ENCODE measurements at places on chromosomes 4 and X. TPM values are rescaled to one million over a fixed set of nuclear protein-coding genes. Genes with fewer than 3 reads are reported as not detected.

COL25A1 gene
- total RNA-seq, result not detected

SAGE1 gene
- total RNA-seq, result not detected

S100P gene
- not detected for total RNA-seq

GABRG1 gene
- not detected for total RNA-seq

CACNA1F gene
- not detected for total RNA-seq

ITIH6 gene
- not detected for total RNA-seq

C4orf50 gene
- not detected for total RNA-seq

UBL4A gene
- total RNA-seq, result 65.8 TPM

ZNF157 gene
- 0.17 TPM for total RNA-seq

CFI gene
- total RNA-seq, result 356 TPM

RADX gene
- 5.0 TPM for total RNA-seq

CTAG2 gene
- total RNA-seq, result not detected

AKAP4 gene
- total RNA-seq, result not detected

GRCh38 chr4:113584407-113585150 is 177.0 kb downstream of the CAMK2D start:
- DNase-seq, result peak; percentile 32

DNA sequence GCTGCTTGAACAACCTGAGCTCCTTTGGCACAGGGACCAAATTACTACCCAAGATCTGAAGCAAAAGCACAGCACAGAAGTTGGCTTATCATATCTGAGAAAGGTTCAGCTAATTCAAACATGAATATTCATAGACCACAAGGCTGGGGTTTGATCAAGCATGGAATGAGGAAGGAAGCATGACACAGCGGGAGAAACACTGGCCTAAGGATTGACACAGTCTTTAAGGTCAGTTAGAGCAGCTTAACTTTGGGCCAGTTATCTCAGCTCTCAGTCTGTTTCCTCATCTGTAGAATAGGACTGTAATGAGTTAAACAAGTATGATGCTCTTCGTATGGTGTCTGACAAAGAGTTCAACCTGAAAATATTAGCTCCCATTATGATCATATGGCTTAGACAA is 88.5 kb upstream of the CBR4 start:
- peak; percentile 73 for DNase-seq

DNA sequence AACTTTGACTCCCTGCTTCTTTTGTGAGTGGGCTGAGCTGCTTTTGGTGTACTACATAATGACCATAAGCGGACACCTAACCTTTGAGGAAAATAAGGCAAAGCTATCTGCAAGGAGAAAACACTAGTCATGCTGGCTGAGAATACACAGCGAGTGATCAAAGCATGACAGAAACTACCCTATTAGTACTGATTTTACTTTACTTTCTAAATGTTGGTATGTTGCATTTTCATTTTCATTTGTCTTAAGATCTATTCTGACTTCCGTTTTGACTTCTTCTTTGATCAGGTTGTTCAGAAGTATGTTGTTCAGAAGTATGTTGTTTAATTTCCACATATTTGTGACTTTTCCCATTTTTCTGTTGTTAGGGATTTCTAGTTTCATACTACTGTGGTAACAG is 361.1 kb downstream of the TRAM1L1 start:
- DNase-seq, result no peak

DNA sequence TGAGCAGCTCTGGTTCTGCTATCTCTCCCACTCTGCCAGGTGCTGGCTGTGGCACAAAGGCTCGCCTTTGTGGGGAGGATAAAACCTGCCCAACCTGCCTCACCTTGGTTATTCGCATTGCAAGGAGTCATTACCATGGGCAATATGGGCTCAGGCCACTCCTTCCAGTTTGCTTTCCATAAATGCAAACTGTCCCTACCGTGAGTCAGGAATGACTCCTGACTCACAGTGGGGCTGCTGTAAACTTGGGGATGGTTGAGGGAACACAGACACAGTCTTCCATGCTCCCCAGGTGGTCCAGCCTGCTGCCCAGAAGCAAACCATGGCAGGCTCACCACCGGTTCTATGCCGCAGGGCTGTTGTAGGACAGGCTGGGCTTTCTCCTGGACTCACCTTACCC is 36.1 kb downstream of the COQ2 start:
- peak; percentile 32 for DNase-seq

DNA sequence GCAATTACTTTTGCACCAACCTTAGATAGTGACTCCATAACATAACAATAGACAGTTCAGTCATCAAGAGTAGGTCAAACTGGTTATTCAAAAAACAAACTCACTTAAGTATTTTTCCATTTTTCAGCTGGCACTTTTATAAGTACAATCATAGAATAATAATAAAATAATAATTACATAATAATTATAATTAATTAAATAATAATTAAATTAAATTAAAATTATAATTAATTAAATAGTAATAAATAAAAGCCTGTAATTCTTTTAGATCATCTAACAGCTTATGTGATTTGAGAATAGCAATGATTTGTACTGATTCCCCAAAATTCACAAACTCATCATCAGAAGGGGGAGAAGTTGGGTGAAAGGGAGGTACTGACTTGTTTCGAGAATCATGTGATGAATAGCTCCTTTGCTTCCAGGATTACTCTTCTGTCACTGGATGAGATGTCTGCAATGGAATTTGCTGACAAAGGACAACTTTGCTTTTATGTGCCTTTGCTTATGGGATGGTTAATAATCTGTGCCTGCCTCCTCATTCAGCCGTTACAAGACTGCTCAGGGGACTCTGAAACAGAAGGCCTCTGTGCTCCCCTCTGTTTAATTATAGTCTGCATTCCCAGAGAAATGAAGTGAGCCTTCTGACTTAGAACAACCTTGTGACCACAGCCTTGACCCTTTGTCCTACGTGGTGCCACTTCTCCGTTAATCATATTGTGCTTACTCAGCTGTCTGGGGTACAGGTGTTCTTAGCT is 104.8 kb upstream of the ENPEP start:
- DNase-seq, result peak; percentile 94

- DNase-seq, result no peak
Measured at GRCh38 chrX:18353931-18354368, 538 bp downstream of the SCML2 start.

DNA sequence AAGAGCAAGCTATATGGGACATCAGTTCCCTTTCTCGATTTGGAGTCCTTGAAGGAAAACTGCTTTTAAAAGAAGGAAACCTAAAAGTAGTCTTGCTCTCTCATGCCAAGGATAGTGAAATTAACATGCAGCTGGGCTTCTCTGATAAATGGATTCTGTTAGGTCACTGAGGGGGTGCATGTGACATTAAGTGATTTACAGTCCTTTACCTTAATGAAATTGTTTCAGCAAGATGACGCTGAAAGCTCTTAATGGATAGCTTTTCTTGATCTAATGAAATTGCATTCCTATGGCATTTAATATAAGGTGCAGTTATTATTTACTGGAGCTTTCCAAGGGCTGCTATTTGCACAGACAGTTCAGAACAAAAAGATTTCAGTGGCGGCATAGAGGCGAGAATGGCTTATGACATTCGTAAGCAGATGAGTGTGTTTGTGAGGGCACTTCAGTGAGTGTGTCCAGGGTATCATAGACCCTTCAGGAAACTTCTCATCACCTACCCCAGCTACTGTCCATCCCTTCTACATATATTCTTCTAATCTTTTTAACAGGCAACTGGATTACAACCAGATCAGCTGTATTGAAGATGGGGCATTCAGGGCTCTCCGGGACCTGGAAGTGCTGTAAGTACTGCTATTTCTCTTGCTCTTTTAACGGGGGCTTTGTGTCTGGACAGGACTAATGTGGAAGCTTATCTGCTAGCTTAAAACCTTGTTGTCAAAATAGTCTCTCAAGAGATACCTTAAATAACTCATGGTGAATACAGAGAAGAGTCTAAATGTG is 219.9 kb upstream of the PACRGL start:
- DNase-seq, result no peak

DNA sequence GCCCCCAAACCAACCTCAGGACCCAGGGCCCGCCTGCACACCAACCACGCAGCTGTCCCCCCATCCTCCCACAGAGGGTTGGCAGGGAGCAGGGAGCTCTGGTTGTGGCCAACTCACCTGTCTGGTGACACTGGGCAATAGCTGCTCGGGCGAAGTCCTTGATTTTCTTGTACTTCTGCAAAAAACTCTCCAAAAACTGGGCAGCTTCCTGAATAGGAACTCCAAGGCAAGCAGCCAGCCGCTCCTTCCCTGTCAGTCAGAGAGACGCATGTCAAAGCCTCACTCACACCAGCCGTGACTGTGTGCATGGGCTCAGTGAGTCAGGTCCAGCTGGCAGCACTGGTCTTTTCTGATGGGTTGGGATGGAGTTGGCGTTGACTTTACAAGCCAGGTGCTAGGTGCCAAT is 26.4 kb downstream of the NAT8L start:
- no peak for DNase-seq

DNA sequence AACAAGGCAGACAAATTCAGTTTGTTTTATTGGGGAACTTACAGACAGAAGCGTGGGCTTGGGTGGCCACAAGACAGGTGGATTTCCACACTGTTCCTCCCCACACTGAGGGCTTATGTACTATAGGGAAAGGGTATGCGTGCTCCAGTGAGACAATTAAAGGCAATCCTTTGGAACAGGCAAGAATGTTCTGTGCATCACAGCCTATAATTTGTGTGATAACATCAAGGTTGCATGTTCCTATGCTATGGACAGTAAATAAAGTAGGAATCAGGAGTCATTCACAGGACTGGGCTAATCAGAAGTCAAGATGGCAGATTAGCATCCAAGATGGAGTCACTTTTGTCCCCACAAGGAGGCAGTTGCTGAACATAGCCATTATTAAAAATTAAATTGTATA is 84.6 kb upstream of the TRIM2 start:
- no peak for DNase-seq

DNA sequence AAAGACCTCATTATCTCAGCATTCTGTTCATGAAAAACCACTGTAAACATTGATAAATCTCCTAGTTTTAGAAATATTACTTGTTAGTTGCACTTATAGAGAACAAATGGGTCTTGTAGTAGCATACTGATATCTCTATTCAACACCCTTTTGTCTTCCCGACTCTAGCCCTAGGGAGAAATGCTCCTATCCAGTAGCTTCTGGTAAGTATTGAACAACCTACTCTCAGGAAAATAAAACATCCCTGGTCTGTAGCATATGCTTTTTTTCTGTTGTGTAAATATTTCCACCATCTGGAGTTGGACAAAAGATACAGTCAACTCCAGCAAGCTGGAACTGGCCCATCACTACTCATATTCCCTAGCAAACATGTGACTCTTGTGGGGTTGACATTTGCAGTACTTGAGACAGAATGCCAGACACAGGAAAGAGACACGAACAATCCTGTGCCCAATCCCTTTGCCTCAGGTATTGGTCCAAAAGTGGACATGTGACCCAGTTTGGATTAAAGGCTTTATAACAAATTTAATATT is 188.2 kb downstream of the GC start:
- DNase-seq, result no peak

DNA sequence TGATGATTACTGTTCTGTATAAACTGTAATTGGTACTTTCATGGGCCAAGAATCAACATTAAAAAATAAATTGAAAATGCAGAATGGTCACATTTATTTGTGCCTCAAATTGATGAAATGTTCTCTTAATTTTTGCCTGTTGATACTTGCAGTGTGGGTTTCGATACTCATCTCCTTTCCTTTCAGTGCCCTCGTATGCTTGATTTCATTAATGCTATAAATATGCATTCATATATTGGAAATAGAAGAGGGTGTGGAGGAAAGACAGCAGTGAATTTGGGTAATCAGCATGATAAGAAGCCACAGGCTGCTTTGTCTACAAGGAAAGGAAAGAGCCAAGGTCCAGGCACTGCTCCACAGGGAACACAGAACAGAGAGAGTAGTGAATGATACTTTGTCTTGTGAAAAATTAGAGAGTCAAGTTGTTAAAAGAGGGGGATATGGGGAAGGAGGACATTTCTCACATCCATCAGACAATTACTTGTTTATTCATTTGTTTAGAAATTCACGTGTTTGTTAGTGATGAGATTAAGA is 1.0 kb upstream of the DDX60 start:
- DNase-seq, result no peak

GRCh38 chr4:39157520-39157919 is 24.8 kb upstream of the WDR19 start:
- no peak for DNase-seq

GRCh38 chrX:50779694-50780093 is 34.3 kb downstream of the SHROOM4 start:
- no peak for DNase-seq

GRCh38 chr4:88043001-88043400 is 35.6 kb downstream of the PKD2 start:
- no peak for DNase-seq

- DNase-seq, result peak; percentile 72
Measured at GRCh38 chr4:169615467-169616106, 3.2 kb upstream of the NEK1 start.

DNA sequence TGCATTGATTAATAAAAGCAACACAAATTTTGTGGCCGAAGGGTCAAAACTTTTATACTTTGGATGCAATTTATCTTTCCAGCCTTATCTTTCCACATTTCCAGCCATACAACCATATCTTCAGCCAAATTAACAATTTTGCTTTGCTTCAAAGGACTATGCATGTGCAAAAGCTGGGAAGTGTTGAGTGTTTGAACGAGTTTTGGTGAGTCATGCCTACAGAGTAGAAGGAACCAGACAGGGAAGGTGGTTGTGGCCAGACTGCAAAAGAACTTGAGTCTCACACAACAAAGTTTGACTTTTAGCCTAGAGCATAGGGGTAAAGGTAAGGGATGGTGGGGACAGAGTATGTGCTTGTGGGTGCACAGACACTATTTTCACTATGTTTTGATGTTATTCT is 53.0 kb upstream of the GABRA2 start:
- DNase-seq, result no peak

DNA sequence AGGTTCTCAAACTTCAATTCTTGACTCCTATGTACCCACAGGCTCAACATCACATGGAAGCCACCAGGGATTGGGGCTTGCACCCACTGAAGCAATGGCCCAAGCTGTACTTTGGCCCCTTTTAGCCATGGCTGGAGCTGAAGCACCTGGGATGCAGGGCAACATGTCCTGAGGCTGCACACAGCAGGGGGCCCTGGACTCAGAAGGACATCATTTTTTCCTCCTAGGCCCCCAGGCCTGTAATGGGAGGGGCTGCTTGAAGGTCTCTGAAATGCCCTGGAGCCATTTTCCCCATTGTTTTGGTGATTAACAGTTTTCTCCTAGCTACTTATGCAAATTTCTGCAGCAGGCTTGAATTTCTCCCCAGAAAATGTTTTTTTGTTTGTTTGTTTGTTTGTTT is 465.1 kb upstream of the PCDH10 start:
- DNase-seq, result no peak

GRCh38 chr4:122906859-122907305 is 15.5 kb downstream of the NUDT6 start:
- DNase-seq, result no peak

DNA sequence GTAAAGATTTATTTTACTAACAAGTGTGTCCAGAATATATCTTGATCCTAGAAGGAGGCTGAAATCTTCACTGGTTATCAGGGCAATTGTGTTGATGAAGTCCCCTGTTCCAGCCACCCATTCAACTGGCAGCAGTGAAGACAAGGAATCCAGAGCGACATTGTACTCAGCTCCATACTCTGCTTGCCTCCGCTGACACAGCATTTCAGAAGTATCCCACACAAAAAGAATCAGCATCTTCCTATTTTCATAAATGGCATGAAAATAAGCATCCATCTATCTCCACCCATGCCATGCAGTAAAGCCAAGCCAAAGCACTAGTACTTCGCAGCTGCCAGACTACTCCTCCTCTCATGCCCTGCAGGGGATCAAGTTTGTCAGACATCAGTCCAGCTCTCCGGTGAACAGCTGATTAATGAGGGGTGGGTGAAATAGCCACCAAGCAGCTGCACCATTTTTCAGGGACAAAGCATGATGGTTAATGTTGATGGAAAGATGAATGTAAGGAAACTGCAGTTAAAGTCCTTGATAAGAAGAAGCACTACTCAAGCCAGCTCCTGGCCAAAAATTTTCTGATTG is 54.0 kb downstream of the COL25A1 start:
- DNase-seq, result no peak

All from renal cortical epithelial cell (primary cell).